ENCODE measurements at places on chromosomes 2 and 18. TPM values are rescaled to one million over a fixed set of nuclear protein-coding genes. Genes with fewer than 3 reads are reported as not detected.
A peak's percentile ranks its signal among the peaks of the same experiment; 100 is the strongest.

GRCh38 chr2:113263546-113263945 is 15.2 kb downstream of the PAX8 start:
- H3K4me1 ChIP-seq = peaks cover 2% of the 10 kb centered on the region
- peaks cover 7% of the 10 kb centered on the region for H3K27me3 ChIP-seq
- no peak for DNase-seq
- no peak overlapping the region for H3K27ac ChIP-seq

DNA sequence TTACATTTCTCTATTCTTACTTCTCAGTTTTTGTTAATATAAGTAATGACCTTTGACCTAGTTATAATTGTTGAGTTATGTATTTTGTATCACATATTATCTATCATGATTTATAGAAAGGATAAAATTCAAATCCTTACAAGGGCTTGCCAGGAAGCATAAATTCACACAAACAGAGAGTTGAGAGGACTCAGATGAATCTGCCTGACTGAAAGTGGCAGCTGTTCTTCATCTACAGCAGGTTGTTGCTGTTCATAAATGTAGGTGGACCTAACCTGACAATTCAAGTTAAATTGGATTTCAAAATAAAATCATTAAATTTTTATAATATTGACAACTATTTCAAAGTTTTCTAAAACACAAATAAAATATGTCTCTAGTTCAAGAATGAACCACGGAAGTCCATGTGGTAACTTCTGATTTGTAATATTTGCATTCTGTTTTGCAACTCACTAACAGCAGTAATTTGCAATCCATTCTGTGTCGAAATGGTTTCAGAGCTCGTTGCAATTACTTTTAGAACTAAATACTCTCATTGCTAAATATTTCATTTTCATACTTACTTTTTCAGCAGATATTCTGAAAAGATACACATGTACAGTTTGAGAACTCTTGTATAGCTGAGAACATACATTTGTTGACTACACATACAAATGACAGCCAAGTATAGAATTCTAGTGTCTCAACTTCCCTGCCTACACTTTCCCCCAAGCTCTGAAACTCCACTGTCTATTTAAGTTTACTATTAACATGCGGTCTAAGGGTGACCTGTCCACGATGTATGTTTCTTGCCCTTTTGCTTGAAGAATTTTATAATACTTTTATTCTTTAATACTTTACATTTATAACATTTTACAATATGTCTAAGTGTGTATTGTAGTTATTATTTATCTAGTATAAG is 25.7 kb downstream of the SCN7A start:
- no peaks in the 10 kb centered on the region for H3K4me1 ChIP-seq
- H3K4me3 ChIP-seq = no peak overlapping the region
- H3K36me3 ChIP-seq = no peaks in the 10 kb centered on the region
- H3K27ac ChIP-seq = no peak overlapping the region
- no peak for DNase-seq

DNA sequence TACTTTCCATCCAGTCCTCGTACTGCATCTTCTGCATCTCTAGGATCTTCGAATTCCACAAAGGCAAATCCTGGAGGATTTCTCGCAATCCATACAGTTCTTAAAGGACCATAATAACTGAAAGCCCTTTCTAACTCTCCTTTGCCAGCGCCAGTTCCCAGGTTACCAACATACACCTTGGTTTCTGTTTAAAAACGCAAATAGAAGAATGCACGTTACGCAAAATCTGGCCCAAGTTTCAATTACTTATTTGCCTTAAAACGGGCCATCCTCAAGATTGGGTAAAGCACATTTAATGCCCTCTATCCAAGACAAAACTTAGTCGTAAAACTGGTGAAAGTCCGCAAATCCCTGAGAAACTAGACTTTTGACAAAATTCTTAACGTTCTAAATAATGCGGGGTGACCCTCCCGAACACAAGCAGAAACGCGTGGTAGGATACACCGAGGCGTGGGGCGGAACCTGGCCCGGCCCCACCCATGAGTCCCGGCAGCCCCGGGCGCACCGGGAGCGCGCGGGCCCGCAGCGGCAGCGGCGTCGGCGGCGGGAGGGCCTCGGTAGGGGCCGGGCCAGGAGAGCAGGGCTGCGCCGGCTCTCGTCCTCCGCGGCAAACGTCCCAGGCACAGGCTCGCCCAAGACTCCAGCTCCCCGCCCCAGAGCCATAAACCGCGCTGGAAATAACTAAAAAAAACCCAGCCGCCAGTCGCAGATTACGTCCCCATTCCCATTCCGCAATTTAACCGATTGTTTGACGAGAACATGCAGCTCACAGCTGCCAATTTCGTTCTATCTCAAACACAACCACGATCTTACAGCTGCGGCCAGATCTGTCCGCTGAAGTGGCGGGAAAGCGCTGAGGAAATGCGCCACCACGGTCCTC is 910 bp downstream of the SRSF7 start:
- no peaks in the 10 kb centered on the region for H3K27me3 ChIP-seq
- peak overlapping the region; percentile 97 for H3K4me3 ChIP-seq
- H3K27ac ChIP-seq = peak overlapping the region; percentile 98
- peaks cover 63% of the 10 kb centered on the region for H3K4me1 ChIP-seq
- peaks cover 59% of the 10 kb centered on the region for H3K36me3 ChIP-seq
- DNase-seq = peak; percentile 66

- no peaks in the 10 kb centered on the region for H3K27me3 ChIP-seq
- H3K4me3 ChIP-seq = no peak overlapping the region
- no peaks in the 10 kb centered on the region for H3K36me3 ChIP-seq
- H3K27ac ChIP-seq = no peak overlapping the region
- no peaks in the 10 kb centered on the region for H3K4me1 ChIP-seq
These were observed 73.1 kb upstream of the TNP1 start for GRCh38 chr2:216932863-216933548.

DNA sequence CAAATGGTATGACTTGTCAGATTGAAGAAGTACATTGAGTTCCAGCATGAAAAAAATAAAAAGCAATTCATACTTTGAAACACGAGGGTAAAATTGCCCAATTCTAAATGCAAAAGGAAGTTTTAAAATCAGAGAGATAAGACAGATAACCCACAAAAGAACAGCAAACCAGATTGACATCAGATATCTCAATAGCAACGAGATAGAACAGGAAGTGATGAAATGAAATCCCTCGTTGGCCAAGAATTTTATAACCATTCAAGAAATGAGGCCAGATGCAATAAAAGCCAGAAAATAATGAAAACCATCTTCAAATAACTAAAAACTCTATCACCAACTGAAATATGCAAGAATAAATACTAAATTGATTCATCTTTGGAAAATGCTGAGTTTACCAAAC is 172.8 kb downstream of the CD226 start:
- no peak overlapping the region for H3K4me3 ChIP-seq
- no peak overlapping the region for H3K27ac ChIP-seq
- no peaks in the 10 kb centered on the region for H3K27me3 ChIP-seq
- DNase-seq = no peak
- peaks cover 10% of the 10 kb centered on the region for H3K4me1 ChIP-seq
- peaks cover 11% of the 10 kb centered on the region for H3K36me3 ChIP-seq

GRCh38 chr18:63000839-63001238 is 285.5 kb downstream of the PHLPP1 start:
- no peak for DNase-seq
- no peaks in the 10 kb centered on the region for H3K4me1 ChIP-seq
- H3K27ac ChIP-seq = no peak overlapping the region
- H3K36me3 ChIP-seq = no peaks in the 10 kb centered on the region
- peaks cover 22% of the 10 kb centered on the region for H3K27me3 ChIP-seq
- no peak overlapping the region for H3K4me3 ChIP-seq

DNA sequence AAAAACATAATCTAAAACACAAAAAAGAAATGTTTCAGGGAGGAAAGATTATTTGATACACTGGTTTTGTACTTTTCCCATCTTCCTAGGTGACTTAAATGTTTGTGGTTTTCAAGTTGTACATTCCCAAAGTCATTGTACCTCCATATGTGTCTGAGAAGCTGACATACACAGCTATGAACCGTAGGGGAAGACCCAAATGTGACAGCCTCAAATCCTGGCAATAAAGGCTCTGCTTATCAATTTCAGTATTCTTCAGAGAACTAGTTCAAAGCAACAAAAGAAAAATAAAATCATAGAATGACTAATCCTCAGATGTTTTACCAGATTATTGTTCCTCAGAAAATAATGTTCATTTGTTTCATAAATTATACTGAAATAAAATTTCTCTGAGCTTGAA is 2.5 kb downstream of the DYNC2LI1 start:
- DNase-seq = no peak
- H3K27ac ChIP-seq = no peak overlapping the region
- peaks cover 18% of the 10 kb centered on the region for H3K4me1 ChIP-seq
- no peak overlapping the region for H3K4me3 ChIP-seq
- peaks cover 8% of the 10 kb centered on the region for H3K27me3 ChIP-seq
- H3K36me3 ChIP-seq = no peaks in the 10 kb centered on the region

DNA sequence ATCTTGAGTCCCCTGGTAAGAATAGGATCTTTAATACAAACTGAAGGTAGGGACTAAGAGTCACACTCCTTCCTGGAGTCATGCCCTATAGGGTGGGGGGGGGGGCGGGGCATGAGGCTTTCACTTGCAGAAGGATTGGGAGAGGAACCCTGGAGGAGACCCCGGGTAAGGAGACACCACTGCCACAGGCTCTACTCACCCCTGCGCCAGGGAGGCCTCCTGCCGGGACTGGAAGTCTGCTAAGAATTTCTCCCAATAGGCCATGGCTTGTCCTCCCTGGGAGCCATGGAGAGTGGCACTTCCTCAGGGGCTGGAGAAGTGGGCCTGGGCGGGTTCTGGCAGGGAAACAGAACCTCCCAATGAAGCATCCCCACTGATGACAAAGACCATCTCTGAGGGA is 645.3 kb upstream of the RAB6C start:
- no peak overlapping the region for H3K4me3 ChIP-seq
- DNase-seq = no peak
- H3K4me1 ChIP-seq = no peaks in the 10 kb centered on the region
- no peaks in the 10 kb centered on the region for H3K27me3 ChIP-seq

- H3K4me1 ChIP-seq = no peaks in the 10 kb centered on the region
- H3K36me3 ChIP-seq = peaks cover 56% of the 10 kb centered on the region
- H3K4me3 ChIP-seq = no peak overlapping the region
- DNase-seq = no peak
These were observed 11.6 kb downstream of the DCTN1 start for GRCh38 chr2:74368499-74368898.

TOGARAM2 gene
- total RNA-seq = 10.3 TPM

DNA sequence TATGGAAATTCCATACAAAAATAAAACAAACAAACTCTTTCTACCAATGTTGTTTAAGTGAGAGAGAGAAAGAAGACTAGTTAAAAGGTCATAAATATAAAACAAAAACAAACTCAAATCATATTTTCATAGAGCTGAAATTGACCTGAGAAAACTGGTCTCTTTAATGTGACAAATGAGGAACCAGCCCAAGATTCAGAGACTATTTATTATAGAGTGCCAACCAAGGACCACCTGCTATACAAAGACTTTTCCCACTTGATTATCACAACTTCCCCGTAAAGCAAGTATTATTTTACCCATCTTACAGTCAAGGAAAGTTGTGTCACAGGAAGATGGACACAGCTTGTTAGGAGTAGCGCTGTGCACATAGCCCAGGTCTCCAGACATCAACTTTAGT is 13.3 kb downstream of the ANKRD44 start:
- H3K27ac ChIP-seq = peak overlapping the region; percentile 96
- peaks cover 82% of the 10 kb centered on the region for H3K36me3 ChIP-seq
- DNase-seq = no peak

UGT1A4 gene
- not detected for total RNA-seq

- no peak for DNase-seq
- H3K4me3 ChIP-seq = no peak overlapping the region
- no peaks in the 10 kb centered on the region for H3K36me3 ChIP-seq
- H3K27ac ChIP-seq = no peak overlapping the region
These were observed 207.5 kb downstream of the NR4A2 start for GRCh38 chr2:156125018-156125417.

FOXI3 gene
- total RNA-seq = not detected

DNA sequence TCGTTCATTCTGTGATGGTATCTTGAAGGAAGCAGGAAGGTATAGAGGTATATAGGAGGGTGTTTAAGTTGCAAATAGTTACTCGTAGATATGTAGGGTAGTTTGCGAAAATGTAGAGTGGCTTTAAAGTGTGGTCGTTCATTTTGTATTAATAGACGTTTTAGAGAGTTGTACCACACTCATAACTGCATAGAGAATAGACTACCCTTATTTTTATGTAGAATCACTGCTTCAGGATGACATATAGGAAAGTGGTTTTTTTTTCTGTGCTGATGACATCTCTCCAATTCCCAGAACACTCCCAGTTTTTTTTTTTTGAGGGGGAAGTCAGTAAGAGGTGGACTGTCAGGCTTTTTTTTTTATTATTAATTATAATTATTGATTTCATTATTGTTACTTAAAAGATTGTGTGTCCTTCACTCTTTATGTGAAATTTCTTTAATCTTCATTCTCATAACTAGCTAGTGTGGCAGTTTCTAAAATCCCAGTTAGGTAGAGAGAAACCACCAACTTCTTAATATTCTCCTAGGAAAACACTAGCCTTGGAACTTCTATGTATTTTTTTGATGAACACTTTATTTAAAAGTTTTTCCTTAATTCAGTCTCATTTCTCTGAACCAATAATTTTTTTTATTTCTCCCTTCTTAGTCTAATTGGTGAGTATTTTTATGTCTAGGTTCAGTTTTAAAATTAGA is 1.5 kb downstream of the ACTR3 start:
- no peak for DNase-seq
- peaks cover 72% of the 10 kb centered on the region for H3K4me1 ChIP-seq
- H3K27ac ChIP-seq = peak overlapping the region; percentile 98

- no peak overlapping the region for H3K4me3 ChIP-seq
- H3K4me1 ChIP-seq = no peaks in the 10 kb centered on the region
- DNase-seq = no peak
- no peaks in the 10 kb centered on the region for H3K36me3 ChIP-seq
- H3K27ac ChIP-seq = no peak overlapping the region
- H3K27me3 ChIP-seq = peaks cover 1% of the 10 kb centered on the region
These were observed 80.2 kb upstream of the GCFC2 start for GRCh38 chr2:75790814-75791467.

DNA sequence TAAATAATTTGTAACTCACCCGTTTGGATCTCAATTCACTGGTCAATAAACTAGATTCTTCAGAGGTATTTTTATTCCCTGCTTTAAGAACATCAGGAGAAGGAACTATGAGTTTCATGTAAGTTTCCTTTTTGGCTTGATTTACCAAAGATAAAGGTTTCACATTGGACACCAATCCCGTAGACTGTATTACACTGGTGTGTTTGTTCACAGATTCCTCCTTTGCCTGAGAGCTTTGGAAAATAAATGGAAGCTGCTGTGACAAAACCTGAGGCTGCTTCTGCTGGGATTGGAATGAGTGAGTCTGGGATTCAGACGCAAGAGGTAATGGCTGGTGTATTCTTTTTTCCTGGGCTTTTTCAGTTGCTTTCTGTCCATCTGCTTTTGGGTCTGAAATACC is 151.8 kb upstream of the WDSUB1 start:
- DNase-seq = no peak
- H3K27me3 ChIP-seq = no peaks in the 10 kb centered on the region
- no peak overlapping the region for H3K27ac ChIP-seq
- no peak overlapping the region for H3K4me3 ChIP-seq

PCARE gene
- not detected for total RNA-seq

CCDC85A gene
- total RNA-seq = not detected

DNA sequence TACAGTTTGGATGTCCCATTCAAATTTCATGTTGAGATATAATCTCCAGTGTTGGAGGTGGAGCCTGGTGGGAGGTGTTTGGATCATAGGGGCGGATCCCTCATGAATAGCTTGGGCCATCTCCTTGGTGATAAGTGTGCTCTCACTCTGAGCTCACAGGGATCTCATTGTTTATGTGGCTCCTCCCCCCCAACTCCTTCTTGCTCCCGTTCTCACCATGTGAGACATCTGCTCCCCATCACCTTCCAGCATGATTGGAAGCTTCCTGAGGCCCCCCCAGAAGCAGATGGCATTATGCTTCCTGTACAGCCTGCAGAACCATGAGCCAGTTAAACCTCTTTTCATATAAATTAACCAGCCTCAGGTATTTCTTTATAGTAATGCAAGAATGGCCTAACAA is 3.0 kb upstream of the INPP1 start:
- no peak overlapping the region for H3K27ac ChIP-seq
- peaks cover 4% of the 10 kb centered on the region for H3K27me3 ChIP-seq
